Tibial nerve (tissue), 4 donors: ENCODE measurements at places on chromosomes 7 and 10.

- no peak for DNase-seq
These were observed 513.9 kb downstream of the GATA3 start for GRCh38 chr10:8568401-8568800.

DNA sequence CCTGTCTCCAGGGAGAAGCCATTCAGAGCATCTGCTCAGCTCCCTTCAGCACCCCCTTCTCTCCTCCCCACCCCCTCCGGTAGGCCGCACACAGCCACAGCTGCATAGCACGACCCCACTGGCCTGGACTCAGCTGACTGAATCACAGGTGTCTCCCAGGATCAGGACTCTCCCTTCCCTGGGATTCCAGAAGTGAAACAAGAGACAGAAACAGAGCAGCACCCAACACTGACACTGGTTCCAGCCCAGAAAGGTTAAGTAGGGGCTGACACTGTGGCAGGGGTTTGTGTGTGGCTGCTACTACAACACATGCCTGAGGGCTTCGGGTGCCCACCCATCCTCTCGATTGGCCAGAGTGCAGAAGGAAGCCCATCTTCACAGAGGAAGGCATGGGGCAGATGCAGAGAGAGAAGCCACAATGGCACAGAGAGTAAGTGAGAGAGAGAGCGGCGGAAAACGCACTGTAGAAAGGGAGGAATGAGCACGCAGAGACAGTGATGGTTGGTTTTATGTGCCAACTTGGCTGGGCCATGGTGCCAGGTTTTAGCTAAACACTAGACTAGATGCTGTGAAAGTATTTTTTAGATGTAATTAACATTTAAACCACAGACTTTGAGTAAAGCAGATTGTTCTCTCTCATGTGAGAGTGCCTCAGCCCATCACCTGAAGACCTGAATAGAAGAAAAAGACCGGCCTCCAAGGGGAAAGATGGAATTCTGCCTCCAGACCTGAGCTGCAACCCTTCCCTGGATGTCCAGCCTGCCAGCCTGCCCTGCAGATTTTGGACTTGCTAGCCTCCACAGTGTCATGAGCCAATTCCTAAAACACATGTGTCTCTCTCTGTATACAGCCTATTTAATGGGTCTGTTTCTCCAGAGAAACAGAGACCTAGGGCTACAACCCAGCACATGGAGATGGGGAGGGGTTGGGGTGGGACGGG is 107.5 kb downstream of the GRB10 start:
- no peak for DNase-seq

DNA sequence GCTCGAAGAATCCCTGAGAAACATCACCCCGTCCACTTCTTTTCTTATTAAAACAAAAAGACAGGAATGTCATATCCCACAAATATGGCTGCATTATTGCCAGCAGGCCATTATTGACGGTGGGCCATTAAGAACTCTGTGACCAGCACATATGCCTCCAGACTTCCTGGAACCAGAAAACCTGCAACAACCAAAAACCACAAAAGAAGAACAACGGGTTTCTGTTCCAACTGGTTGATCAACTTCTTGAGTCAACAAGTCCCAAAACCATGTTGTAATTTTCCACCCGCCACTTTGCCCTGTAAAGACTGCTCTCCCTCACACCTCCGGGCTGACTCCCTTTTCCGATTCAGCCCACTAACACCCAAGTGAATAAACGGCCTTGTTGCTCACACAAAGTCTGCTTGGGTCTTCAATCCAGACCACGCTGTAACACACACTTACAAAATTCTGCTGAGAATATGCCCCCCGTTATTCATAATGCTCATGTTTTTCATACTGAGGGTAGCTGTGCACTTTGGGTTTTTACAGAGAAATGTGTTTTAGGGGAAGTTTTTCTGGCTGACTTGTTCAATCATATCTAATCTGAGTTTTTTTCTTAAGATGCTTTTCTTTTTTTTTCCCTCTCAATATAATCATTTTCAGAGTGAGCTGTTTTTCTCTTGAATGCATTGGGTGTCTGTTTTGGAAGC is 20.7 kb downstream of the ZNF107 start:
- no peak for DNase-seq

GRCh38 chr7:12642508-12642907 is 44.9 kb upstream of the ARL4A start:
- no peak for DNase-seq

DNA sequence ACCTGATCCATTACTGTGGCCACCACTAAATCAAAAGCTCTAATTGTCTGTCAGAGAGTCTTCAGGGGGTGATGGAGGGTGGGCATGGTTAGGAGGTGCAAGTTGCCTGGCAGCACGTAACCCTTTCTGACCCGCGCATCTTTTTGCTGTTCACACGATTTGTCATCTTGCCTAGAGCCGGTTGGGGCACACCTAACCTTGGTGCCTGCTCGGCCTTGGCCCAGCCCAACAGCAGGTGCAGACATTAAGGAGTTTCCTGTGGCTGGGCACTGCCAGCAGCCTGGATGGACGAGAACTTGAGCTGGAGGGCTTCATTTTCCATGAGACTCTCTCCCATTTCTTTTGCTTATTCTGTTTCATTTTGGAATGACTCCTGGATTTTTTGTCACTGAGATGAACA is 41.0 kb upstream of the PTF1A start:
- DNase-seq: no peak

- no peak for DNase-seq
These were observed 150.6 kb downstream of the SDK1 start for GRCh38 chr7:3451701-3452100.

GRCh38 chr7:126727930-126728391 is 524.8 kb downstream of the GRM8 start:
- no peak for DNase-seq

GRCh38 chr7:141262101-141263090 is 188.5 kb downstream of the TMEM178B start:
- no peak for DNase-seq

DNA sequence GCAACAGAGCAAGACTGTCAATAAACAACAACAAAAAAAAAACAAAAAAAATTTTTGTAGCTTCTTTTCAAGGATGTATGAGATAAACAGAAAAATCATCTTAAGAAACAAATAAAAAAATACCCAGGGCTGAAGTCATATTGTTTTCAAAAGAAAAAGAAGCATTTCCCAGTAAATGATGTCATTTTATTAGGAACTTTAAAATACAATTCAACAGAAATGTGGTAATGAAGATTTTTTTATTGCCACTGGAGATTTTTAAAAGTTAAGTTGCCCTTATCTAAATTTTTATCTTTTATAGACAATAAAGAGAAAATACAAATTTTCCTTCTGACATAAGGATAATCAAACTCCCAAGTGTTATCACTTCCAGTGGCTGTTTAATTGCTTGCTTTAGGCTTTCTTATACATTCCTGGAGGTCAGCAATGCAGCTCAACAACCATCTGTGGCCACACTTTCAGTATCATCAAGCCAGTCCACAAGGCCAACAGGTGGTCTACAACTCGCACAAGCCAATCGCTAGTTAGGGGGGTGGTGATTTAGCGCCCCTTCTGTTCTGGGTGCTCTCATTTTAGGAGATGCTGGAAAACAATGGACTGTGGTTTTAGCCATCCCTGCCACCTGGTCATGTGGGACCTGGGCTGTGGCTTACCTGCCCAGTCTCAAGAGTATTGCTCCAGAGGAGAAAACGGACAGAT is 10.8 kb downstream of the SEPHS1 start:
- no peak for DNase-seq

DNA sequence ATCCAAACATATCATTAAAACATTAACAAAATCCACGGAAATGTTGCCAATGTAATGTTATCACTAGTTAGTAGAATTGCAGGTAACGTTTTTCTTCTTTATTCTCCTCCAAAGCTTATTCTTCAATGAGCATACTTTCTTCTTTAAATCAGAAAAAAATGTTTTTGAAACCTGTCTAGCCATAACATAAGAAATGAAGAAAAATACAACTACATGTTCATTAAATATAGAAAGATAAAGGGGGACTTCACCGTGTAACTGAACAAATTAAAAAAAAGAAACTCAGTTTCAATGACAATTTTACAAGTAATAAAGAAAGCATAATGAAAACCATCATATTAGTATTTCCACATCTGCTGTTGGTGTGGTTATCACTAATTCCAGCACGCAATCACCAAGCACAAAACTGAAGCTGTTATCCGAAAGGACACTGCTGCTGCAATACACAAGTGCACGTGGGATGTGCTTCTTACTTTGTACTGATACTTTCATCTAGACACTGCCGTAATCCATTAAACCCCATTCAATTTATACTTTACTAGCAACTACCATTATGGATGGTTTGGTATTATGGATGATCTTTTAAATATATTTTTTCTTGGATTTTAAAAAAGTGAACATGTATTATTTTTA is 9.6 kb downstream of the ESYT2 start:
- no peak for DNase-seq

- peak; percentile 91 for DNase-seq
These were observed 120.1 kb downstream of the ELAPOR2 start for GRCh38 chr7:86939197-86939814.

- DNase-seq: no peak
These were observed 206.3 kb upstream of the PRSS1 start for GRCh38 chr7:142542942-142543341.

DNA sequence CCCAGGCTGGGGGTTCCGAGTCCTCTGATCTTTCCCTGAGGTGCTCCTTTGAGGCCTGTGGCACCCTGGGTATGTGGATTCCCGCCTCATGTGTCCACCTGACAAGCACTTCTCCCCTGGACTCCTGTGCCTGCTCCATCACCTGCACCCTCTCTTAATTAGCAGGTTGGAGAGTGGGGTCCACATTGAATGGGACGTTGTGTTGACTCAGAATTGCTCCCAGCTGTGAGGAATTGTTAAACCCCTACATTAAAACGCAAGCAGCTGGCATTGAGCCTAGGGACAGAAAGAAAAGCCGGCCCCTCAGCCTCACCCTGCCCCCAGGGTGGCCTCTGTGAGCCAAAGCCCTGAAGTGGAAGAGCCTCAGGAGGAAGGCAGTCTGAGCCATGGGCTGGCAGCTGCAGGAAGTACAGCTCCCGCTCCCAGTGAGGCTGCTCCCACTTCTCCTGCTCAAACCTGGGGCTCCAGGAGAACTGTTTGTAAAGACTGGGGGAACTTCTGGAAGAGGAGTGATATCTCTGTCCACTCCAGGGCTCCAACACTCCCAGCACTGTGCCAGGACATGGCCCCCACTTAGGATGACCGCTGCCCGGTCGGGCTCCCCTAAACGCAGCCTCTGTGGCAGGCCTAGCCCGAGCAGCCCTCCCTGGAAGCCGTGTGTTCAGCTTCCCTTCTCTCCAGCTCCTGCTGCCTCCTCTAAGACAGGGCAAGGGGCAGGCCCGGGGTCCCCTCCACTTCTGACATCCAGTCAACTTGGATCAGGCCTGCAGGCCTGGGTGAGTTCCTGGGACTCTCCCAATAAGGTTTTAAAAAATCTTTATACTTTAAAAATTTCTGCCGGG is 1.8 kb upstream of the OPN4 start:
- no peak for DNase-seq

GRCh38 chr7:94632338-94633013 is 23.5 kb downstream of the SGCE start:
- no peak for DNase-seq

DNA sequence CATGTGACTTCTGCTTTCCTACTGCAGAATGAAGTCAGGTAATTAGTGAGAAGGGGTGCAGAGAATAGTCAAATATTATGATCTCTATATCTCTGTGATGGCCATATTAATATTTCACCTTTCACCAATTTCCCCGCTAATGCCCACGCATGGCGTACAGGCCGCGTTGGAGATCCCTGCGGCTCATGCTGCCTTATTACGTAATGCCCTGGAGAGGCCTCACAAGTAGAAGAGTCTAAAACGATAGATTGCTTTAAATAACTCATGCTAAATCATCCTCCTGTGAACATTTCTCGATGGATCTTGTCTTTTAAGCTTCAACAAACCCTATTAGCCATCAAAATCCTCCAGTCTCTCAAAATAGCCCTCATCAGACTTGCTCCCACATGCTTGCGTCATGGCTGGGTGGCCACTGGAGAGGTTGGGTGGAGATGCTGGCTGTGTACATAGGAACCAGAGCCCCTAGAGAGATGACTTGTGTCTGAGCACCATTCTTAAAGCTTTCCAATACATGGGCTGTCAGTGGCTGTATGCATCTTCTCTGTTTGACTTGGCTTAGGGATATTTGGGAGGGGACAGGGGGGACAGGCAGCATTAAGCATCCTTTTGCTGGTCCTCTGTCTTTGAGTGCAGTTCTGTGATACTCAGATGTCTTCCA is 79.5 kb upstream of the INSYN2A start:
- DNase-seq: no peak

GRCh38 chr10:106780632-106781031 is 383.9 kb downstream of the SORCS1 start:
- DNase-seq: no peak

DNA sequence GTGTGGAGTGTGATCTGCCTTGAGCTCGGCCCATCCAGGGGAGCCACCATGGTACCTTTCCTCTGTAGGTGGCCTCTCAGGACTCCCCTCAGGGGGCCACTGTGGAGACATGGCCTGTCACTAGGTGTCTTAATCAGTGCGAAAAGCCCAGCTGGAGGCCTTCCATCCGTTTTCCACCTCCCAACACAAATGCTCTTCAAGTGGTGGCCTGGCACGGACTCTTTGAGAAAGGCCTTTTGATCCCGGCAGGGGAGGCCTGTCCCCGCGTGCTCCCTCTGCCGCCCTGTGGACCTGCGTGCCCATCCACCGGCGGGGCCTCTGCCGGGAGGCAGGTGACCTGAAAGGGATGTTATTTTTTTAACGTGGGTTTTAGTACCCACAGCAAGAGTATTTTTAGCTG is 149.5 kb downstream of the RGS10 start:
- no peak for DNase-seq

DNA sequence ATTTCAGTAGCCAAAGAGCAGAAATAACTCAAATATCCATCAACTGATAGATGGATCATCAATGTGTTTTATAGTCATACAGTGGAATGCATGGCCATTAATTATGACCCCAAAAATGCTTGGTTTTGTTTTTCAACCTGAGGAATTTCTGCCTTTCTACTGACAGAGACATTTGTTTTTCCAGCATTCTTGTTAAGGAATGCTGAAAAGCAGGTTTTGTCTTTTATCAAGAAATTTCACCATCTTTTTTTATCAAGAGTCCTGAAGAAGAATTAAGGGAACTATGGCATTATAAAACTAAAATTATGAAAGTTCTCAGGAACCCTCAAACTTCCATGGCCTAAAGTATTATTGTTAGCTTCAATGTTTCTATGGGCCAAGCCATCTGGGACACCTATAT is 153.4 kb upstream of the THSD7A start:
- DNase-seq: no peak

DNA sequence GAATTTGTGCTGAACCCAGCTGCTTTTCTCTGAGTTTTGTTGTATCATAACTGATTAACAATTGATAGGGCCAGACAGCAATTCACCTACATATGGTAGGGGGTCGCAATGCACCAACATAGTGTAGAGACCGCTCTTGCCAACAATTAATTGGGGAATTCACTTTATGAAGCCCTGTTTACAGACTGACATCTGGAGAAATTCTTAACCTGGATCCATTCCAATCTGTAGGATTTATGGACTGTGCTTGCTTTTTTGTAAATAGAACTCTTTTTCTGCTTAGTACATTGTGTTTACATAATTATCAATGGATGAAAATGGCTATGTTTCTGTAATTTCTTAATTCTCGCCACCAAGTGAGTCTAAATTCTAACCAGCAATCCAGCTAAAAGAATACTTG is 311.7 kb upstream of the BMPER start:
- no peak for DNase-seq

GRCh38 chr7:140008755-140009610 is 53.8 kb downstream of the PARP12 start:
- DNase-seq: no peak
